ENCODE measurements at places on chromosomes 7 and 10. TPM values are rescaled to one million over a fixed set of nuclear protein-coding genes. Genes with fewer than 3 reads are reported as not detected.

The SPDYE6 gene
- not detected for total RNA-seq

The UBN2 gene
- 14.4 TPM for total RNA-seq

The NAT16 gene
- not detected for total RNA-seq

The CH25H gene
- 1.7 TPM for total RNA-seq

The CRHR2 gene
- total RNA-seq = 0.16 TPM

The PSD gene
- 4.2 TPM for total RNA-seq

The CYP3A4 gene
- total RNA-seq = 1.4 TPM

The PCLO gene
- 8.8 TPM for total RNA-seq

The ACTR3C gene
- total RNA-seq = 29.6 TPM

The CALML3 gene
- total RNA-seq = 0.11 TPM

The IL2RA gene
- total RNA-seq = 2.4 TPM

The INA gene
- 0.44 TPM for total RNA-seq

The DKK1 gene
- not detected for total RNA-seq

The TMEM248 gene
- total RNA-seq = 122 TPM

The NDUFB8 gene
- total RNA-seq = 243 TPM

The SRRM3 gene
- 0.64 TPM for total RNA-seq

GRCh38 chr7:149854611-149855360 is 16.6 kb downstream of the ZNF862 start:
- peak; percentile 71 for DNase-seq

- DNase-seq = no peak
Observed at GRCh38 chr10:13834581-13835286, 248.0 kb downstream of the PRPF18 start.

DNA sequence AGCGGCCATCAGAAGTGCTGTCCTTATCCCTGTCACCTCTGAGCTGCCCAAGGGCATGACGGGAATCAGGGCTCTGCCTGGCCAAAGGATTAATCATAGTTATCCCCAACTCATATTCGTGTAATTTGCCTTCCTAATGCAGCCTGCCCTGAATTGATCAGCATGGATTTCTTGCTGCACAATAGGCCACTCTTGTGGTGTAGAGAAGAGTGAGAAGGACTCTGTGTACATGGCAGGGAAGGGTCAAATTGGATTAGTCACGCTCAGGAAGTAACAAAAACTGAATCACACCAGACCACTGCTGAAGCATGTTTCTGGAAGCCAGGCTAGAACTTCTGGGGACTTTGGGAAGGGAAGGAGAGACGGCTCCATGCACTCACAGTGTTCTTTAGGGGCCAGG is 227.0 kb downstream of the BUB3 start:
- DNase-seq = no peak

- DNase-seq = no peak
Observed at GRCh38 chr7:137421366-137421765, 77.8 kb upstream of the PTN start.

DNA sequence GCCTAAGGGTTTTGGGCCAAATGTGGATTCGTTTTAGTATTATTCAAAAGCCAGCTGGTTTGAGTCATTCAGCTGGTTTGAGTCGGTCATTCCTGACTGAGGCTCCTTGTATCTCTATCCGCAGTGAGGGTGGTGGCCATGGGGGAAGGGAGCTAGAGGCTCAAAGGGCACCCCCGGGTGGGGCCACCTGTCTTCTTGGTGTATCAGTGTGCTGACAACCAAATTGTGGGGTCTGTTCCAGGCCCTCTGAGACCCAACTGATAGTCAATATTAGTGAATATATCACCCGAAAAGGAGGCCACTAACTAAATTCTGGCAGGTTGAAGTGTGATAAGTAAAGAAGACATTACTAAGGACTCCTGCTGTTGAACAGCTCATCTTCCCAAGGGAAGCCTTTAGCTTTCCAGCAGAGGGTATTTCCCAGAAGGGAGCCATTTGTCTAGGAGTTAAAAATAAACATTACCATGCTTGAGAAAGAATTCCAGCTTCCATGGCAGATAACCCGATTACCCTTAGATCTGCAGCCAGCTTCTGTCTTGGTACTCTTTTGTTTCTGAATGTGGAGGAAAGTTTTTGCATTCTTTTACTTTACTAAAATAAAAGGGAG is 29.9 kb upstream of the DDX50 start:
- no peak for DNase-seq

- no peak for DNase-seq
Observed at GRCh38 chr10:93462881-93463280, 19.3 kb downstream of the MYOF start.

DNA sequence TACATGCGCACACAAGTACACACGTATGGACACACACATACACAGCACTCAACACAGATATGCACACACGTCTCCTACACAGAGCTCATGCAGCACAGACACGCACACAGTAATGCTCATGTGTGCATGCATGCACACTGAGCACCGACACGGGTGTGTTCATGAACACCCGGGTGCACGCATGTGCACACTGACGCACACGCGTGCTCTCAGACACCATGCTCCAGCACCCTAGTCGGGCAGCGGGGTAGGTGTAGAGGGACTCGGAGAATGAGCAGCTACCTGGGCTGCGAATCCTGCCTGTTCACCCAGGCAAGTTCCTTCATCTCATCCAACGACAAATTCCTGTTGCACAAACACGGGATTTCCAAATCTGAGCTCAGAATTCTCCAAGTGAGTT is 184.7 kb downstream of the MAD1L1 start:
- DNase-seq = no peak

- DNase-seq = peak; percentile 49
Observed at GRCh38 chr10:123995461-123996131, 97.8 kb downstream of the CHST15 start.

GRCh38 chr7:116824449-116824848 is 37.9 kb upstream of the CAPZA2 start:
- no peak for DNase-seq

DNA sequence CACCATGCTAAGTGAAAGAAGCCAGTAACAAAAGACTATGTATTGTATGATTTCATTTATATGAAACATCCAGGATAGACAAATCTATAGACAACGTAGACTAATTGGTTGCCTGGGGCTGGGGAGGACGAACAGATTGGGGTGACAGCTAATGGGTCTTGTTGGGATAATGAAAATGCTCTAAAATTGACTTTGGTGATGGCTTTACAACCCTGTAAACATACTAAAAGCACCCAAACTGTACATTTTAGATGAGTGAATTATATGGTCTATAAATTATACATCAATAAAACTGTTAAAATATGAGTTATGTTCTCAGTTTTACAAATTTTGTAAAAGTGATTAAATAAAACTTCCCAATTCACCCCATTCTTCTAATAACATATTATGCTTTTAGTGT is 261.5 kb downstream of the ELMO1 start:
- DNase-seq = no peak

GRCh38 chr7:92778972-92779371 is 57.4 kb downstream of the CDK6 start:
- no peak for DNase-seq

DNA sequence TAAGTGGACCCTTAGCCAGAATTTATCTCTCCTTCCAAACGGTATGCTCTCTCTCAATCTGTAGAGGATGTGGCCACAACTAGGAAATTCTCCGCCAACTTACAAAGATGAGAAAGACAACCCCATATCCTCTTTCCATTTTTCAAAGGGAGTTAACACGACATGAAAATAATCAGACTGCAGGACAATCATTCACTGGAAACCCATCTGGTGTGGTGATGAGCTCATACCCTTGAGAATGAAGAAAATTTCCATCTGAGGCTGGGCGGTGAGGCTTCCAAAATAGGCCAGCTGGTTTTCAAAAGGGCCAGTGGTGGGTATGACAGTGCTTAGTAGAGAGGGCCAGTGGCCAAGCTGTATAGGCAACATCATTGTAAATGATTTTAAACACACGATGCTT is 369.6 kb downstream of the FRMD4A start:
- no peak for DNase-seq

DNA sequence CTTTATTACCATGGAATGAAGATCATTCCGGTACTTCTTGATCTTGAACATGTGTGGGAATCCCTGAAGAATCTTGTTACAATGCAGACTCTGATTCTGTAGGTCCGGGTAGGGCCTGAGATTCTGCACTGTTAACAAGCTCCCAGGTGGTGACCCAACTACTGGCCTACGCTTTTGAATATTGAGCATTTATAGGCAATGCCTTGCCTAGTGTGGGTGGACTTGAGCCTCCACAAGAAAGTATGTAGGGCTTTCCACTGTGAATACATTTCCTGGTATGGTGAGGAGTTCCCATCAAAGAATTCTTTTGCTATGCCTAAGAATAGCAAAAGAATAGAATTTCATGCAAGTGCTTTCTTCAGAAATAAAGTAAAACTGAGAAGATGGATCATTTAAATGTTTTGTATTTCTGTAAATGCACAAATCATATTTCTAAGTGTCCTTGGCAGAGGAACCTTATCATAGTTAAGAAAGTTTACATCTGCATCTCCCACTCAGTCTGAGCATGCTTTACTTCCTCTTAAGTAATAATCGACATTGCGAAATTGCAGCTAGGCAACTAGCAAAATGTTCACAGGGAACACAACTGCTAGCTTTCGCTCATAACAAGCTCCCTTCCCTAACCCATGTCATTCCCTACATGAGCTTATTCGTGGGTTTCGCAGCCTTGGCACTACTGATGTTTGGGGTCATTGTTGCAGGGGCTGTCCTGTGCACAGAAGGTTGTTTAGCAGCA is 71.4 kb downstream of the AHR start:
- DNase-seq = no peak

GRCh38 chr10:89390476-89391225 is 1.8 kb upstream of the IFIT1 start:
- peak; percentile 19 for DNase-seq

GRCh38 chr7:886626-887487 is 10.5 kb downstream of the GET4 start:
- no peak for DNase-seq

GRCh38 chr10:70233939-70234300 is 691 bp upstream of the PPA1 start:
- no peak for DNase-seq

DNA sequence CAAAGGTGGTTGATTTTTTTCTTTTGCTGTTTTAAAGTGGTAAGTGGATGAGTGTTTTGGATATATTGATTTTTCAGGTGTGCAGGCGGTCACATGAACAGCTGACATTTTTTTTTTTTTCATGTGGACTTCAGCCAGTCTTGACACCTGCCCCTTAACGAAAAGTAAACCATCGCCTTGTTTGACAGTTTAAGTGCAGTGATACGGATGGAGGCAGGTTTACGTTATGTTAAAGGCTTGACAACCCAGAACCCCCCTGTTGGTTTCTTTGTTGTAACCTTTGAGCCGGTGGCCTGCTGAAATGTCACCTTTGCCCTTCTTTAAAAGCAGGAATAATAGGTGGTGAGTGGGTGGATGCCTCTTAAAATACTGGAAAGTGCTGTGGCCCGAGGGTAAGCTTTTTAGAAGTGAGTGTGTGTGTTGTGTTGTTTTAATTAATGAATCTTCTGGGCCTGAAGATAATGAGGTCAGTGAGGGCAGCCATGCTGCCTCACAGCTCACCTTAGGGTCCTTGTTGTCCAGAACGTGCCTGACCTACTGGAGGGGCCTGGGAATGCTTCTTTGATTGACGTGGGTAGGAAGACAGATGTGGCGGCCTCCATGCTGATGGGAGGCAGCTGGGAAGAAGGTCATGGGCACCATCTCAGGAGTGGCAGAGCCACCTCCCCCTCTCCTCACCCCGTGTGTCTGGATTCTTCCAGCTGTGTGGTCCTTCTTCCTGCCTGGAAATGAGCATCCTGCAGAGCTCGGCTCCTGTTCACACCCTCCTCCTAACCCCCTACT is 69.8 kb downstream of the TCF7L2 start:
- DNase-seq = no peak

GRCh38 chr10:1488970-1489548 is 248.3 kb downstream of the ADARB2 start:
- DNase-seq = no peak

GRCh38 chr10:132961420-132961786 is 19.0 kb upstream of the CFAP46 start:
- no peak for DNase-seq

DNA sequence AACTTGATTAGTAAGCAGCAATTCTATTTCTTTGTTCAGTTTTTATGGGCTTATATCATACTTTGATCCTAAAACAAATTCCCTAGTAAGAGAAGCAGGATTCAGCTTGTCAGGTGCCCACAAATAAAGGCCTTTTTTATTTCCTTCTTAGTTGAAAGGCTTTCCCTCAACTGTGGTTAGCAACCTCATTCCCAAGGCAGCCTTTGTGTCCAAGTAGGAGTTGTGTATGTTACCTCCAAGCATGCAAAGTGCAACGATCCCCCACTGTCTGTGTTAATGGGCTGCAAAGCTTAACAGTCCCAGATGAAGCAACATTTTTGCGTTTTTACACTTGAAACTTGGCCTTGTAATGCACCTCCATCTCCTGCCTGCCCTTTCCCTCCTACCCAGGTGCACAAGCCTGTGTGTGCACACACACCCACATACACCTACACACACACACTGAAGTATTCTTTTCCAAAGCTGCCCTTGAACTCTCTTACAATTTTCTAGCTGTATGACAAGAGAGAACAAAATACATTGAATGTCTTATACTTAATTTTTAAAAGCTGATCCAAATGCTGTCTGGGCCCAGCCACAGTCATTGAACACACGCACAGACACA is 278.2 kb downstream of the SNX13 start:
- DNase-seq = no peak

DNA sequence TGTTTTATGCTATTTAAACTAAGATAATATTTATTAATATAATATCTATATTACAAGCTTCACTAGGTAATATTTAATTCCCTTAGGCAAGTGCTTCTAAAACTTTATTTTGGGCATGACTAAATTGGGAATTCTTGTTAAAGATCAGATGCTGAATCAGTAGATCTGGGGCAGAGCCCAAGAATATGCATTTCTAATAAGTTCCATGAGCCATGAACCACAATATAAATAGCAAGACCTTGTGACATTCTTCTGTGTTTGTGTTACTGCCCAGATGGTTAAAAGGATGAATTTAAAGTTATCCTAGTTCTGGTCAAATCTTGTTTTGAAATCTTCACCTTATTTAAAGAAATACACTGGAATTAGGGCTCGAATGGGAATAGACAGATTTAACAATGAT is 258.4 kb upstream of the CACNA2D1 start:
- DNase-seq = no peak

DNA sequence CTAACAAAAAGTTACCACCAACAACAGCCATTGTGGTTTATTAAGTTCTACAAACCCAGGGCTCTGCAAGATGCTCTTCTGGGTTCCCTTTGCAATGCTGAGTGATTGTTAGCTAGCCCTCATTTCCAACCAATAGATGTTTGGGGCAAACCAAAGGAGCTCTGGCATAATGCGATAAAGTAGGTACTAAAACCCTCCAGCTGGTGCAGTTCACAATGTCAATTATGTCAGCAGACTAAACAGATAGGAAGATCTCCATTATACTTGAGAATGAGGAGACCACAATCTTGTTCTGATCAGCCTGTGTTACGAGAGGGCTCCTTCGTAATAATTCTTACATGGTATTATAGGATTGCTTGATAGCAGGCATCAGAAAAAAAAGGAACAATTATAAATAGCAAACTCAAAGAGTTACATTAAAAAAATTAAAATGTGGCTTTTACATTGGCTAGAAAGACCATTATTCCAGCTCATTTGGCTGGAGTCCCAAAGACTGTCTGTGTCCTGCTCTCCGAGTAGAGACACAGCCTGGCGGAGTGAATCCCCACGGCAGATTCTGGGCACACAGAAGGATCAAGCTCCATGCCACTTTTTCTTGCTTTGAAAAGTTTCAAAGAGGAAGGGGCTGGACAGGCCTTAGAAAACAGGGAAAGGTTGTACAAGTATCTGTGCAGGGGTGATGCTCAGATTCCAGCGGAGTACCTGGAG is 93.8 kb downstream of the ZRANB1 start:
- DNase-seq = no peak

All from colonic mucosa (tissue), 4 donors.